ENCODE measurements at places on chromosomes 6 and 20.

DNA sequence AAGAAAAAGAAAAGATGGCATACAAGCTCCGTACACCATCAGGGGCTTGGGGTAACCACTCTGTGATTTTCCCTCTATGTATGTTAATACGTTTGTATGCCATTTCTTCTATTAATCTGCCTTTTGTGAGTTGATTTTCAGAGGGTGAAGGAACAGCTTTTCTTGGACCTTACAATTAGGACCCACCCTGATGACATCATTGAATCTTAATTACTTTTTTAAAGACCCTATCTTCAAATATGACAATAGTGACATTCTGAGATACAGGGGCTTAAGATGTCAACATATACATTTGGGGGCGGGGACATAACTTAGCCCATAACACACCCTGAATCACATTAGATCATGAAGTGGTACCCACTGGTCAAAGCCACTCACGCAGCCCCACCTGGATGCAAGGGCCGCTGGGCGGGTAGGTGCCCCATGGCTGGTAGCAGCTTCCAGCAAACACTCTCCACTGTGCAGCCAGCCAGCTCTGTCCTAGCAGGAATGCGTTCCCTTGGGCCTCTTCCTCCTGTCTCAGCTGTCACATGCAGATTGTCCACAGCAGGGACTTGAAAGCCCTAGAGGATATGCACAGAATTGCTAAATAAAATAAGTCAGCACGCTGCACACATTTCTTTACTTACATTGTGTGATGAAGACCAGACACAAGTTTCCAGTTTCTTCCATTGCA, 74.5 kb downstream of the FOXF2 start:
- no peak for DNase-seq

- peak; percentile 87 for DNase-seq
Measured at GRCh38 chr6:7142918-7143475, 35.2 kb downstream of the RREB1 start.

DNA sequence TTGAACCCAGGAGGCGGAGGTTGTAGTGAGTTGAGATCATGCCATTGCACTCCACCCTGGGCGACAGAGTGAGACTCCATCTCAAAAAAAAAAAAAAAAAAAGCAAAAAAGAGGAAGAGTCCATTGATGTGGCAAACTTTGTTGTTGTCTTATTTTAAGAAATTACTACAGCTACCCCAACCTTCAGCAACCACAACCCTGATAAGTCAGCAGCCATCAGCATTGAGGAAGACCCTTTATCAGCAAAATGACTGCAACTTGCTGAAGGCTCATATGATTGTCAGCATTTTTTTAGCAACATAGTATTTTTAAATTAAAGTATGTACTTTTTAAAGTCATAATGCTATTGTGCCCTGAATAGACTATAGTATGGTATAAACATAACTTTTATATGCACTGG, 48.8 kb downstream of the ZFP64 start:
- DNase-seq, result no peak

GRCh38 chr6:79215213-79215824, 19.2 kb downstream of the HMGN3 start:
- no peak for DNase-seq

GRCh38 chr6:156618600-156619205, 158.5 kb upstream of the ARID1B start:
- peak; percentile 83 for DNase-seq

GRCh38 chr6:160733050-160733646, 31.1 kb downstream of the PLG start:
- DNase-seq, result no peak

DNA sequence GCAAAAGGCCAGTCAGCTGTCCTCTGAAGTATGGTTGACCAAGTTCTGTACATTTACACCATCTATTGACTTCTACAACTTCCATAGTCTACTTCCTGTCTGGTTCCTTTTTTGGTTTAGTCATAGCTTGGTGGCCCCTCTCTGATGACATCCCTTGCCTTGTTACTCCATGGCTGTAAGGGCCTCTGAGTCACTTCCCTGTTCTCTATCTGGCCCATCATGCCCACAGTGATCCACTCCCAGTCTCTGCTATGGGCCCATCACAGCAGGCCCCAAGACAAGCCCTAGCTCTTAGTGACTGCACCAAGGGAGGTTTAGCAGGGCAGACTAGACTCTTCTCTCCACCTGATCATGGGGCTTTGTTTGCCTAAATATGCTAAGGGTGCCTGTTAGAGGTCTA, 441.6 kb downstream of the HACE1 start:
- DNase-seq, result no peak

- no peak for DNase-seq
Measured at GRCh38 chr20:19916531-19917485, 100.4 kb upstream of the NAA20 start.

- DNase-seq, result no peak
Measured at GRCh38 chr20:31990641-31991338, 19.4 kb upstream of the CCM2L start.

GRCh38 chr6:20154753-20155152, 57.5 kb downstream of the MBOAT1 start:
- DNase-seq, result no peak

DNA sequence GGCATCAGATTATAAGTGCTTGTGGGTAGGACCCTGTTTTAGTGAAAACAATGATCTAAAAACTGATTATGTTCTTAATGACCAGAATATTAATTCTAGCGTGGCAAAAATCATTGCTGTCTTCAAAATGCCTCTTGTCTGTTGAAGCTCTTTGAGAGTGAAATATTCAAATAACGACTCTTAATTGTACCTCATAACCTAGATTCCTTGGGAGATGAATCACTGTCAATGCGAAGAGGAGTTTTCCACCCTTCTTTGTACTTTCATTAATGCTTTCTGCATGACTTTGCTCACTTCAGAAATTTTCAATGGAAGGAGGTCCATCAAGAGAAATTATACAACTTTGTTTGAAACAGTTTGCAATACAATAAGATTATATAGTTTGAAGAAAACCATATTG, 71.5 kb downstream of the CRYBG1 start:
- no peak for DNase-seq

DNA sequence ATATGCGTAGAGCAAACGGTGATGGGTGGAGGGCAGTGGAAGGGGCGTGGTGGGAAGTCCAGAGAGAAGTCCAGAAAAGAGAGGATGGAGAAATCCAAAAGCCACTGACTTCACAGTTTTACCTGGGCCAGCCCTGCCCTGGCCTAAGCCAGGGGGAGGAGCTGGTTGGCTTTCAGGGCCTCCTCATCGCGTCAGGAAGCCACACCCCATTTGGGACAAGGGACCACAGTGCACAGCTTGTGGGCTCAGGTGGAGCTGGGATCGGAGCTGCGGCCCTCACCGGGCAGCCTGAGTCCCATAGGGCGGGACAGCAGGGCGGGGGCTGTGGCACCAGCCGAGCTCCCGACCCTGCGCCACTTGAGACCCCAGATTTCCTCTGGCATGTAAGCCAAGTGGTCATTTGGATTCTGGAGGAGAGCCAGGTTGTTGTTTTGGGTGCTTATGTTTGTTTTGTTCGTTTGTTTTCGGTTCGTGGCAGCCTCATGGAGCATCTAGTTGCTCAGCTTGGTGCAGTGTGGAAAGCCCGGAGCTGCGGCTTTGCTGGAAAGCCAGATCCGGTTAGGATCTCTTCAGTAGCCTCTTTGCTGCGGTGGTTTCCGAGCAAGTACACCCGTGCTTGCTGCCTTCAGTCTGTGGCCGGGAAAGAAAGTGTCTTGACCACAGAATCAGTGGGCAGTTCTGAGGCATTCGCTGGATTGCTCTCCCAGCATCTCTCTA, 42.2 kb downstream of the RIOK1 start:
- DNase-seq, result no peak

- no peak for DNase-seq
Measured at GRCh38 chr6:142459271-142459670, 157.5 kb downstream of the ADGRG6 start.

- DNase-seq, result no peak
Measured at GRCh38 chr20:31674895-31675827, 37.4 kb downstream of the COX4I2 start.

GRCh38 chr20:25032478-25033264, 25.3 kb downstream of the ACSS1 start:
- no peak for DNase-seq

- no peak for DNase-seq
Measured at GRCh38 chr20:4300921-4301320, 285.6 kb upstream of the RNF24 start.

- no peak for DNase-seq
Measured at GRCh38 chr20:58889334-58889760, 36.8 kb downstream of the GNAS start.

DNA sequence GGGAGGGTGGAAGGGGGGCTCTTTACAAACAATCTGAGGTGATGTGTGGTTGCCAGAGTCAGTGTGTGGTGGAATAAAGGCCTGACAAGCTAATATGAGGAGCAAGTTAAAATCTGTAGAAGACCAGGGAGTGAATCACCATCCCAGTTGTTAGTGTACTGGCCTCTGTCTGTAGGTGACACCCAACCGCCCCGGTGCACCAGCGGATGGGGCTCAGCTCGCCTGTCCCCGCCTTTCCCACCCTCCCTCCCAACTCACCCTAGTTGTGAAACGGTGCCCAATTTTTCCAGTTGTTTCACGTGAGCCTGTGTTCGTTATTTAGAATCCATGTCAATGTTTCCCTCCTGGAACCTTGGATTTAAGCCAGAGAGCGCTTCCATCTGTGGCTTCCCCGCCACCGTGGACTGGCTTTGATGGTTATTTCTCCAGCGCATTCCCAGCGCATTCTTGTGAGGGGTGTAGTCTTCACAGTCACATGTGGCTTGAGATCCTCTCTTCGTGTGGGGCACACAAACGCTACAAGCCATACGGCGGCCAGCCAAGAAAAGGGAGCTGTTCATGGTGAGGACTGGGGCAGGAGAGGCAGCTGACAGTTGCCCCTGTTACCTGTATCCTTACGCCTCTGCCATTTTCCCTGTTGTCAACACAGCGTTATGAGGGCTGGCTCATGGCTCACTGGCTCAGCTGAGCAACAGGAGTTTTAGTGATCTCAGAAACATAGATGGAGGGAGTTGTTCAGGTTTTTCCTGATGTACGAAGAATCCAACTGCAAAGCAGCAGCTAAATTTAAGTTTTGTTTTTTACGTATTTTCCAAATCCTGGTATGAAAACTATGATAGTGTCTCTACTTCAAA, 137.6 kb downstream of the ZDHHC14 start:
- DNase-seq, result no peak

- peak; percentile 36 for DNase-seq
Measured at GRCh38 chr6:16129623-16130401, 926 bp downstream of the MYLIP start.

DNA sequence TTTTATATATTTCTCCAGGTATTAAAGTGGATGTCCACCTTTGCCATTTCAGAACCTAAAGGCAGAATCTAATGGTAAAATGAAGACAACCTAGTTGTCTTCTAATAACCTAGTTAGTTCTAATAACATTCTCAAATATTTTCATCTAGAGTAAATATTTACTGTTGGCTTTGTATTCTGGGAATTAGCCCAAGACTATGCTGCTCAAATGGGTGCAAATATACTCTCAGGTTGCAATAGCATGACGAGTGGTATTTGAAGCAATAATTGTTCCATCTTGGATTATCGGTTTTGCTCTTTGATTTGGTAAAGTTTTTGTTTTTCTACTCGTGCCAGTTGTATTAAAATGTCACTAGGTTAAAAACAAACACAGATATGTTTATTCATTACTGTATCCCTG, 21.0 kb upstream of the RSPH4A start:
- DNase-seq, result no peak

GRCh38 chr6:149846321-149846720, 17.8 kb downstream of the LRP11 start:
- DNase-seq, result no peak

DNA sequence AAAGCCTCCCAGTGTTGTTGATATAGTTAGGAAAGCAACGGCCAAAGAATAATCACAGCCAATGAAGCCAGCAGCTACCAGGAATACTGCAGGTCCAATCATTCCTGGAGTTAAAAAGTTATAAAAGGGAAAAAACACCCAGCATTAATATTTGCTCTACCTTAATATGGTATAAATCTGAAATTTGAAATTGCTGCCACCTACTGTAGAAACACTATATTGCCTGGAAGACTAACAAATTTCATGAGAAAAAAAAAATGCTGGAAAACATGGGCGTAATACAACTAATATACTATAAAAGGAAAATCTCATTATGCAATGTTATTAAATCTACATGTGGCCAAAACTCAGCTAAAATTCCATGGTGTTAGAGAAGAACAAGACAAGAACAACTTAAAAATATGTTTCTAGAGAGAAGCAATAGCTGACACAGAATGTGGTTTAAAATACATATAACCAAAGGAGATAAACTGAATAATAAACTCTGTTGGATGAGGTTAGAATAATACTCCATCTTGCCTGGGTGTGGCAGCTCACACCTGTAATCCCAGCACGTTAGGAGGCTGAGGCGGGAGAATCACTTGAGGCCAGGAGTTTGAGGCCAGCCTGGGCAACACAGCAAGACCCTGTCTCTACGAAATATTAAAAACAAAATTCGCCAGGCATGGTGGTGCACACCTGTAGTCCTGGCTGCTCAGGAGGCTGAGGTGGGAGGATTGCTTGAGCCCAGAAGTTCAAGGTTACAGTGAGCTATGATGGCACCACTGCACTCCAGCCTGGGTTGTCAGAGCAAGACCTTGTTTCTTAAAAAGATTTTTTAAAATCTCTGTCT, 43.1 kb downstream of the SLC17A5 start:
- DNase-seq, result no peak

DNA sequence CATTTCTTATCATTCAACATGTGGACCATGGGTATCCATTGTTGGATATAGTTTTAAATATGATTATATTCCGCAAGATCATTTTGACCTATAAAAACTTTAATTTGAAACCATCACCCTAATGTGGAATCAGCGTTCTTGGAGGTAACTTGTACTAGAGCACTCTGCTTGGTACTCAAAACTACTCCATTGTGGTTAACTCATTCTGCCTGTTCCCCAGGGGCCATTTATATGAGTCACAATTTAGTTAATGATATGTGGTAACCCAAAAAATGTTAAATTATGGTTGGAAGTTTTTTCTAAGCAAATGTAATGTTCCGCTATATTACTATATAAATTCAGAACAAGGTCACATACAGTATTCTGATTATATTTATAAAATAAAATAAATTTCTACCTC, 109.3 kb downstream of the TRDN start:
- DNase-seq, result no peak

Measured in NCI-H187 (cell line).